Fibroblast of skin of left biceps (primary cell): ENCODE measurements at places on chromosomes 11 and 22.

GRCh38 chr11:20088397-20089225, 71.7 kb downstream of the DBX1 start:
- DNase-seq: no peak

DNA sequence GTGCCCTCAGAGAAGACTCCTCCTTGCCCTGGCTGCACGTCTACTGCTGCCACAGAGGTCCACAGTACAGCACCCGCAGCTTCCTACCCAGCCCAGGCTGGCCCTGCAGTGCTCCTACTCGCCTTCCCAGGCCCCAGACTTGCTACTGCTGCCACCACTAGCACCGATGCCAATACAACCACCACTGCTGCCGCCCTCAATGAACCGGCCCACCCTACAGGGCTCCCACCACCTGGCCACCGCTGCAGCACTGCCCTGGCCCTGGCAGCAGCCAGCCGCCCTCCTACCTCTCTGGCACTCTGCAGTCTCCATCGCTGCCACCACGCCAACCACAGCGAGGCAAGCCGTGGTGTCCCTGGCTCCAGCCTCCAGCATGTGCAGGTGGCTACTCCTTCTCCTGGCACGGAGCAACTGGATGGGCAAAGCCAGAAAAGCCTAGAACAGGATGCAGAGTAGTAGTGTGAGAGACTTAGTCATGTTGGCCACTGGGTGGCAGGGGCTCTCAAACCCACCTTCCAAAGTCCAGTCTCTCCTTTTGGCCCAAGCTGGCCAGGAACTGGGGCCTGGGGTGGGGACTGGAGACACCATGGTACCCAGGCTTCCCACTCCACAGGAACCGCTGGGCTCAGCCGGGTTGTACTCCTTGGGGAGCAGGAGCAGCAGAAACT, 39.4 kb downstream of the C22orf42 start:
- DNase-seq: no peak

DNA sequence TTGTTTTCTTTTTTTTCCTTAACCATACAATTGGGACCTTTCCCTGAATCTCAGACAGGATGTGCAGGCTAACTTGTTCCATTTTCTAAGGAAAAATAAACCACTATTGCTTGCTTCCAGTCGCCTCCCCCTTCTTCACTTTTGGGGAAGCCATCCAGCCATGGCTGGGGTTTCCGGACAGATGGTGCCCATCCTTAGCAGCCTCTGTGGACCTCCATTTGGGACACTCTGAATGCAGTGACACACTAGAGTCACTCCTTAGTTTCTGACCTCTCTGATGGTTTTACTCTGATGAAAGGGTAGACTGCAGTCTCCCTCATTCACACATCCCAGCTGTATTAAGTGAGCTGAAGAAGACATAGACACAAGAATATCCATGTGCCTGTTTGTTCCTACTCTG, 147.3 kb downstream of the COMMD9 start:
- DNase-seq: no peak

DNA sequence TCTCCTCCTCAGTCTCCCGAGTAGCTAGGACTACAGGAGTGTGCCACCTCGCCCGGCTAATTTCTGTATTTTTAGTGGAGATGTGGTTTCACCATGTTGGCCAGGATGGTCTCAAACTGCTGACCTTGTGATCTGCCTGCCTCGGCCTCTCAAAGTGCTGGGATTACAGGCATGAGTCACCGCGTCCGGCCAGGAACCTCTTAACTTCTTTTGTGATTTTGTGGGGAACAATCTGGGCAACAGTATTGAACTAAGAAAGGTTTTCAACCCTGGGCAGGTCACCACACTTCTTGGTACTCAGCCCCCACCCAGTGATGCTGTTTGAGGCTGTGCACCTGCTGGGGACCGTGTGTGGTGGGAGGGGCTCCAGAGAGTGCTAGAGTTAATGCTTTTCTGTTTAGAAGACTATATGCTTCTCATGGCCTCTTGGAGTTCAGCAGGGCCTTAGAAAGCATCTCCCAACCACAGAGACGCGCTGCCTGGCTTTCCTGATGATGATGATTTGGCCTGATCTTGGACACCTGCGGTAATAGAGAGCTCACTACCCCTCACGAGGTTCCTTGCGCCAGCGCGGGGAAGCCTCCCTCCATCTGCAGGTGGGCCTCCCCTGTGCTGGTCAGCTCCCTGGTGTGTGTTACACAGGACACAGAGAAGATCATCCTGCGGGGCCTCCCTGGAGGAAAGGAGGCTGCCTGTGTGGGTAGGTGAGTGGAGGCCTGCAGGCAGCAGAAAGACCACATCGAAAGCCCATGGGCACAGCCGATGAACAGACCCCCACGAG, 1.2 kb downstream of the DENND6B start:
- DNase-seq: no peak

- DNase-seq: no peak
Measured at GRCh38 chr22:17418890-17419324, 49.6 kb downstream of the CECR2 start.

DNA sequence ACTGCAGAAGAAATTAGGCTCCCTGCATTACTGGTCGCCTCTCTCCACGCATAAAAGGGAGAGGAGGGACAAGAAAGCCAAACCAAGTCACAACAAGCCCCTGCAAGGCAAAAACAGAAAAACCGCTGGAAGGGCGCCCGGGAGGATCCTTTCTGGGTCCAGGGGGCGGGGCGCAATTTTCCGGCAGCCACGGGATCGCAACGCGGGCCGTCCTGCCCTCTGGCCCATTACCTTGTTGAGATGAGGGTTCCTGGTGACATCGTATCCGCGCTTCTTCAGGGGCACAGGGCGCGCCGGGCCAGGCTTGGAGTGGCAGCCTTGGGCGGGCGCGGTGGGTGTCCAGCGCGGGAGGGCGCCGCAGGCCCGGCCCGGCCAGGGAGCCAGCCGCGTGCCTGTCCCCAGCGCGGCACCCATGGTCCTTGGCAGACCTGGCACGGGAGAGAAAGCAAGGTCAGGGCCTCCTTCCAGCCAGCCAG, 847 bp downstream of the ME3 start:
- DNase-seq: no peak

GRCh38 chr11:109150581-109150980, 271.4 kb upstream of the C11orf87 start:
- no peak for DNase-seq

DNA sequence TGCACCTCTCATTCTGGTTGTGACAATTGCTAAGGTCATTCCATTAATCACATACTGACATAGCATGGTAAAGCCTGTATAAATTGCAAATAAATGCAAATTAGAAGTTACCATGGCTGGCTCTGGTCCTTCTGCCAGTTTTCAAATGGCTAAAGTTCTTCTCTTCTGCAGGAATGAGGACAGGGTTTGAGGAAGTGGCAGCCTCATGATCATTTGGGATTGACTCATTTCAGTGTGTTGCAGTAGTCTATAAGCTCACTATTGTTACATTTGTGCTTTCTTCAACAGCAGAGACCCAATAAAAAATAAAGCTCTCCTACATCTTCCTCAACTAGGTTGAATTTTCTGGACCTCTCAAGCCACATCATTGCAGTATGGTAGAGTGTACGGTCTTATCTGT, 60.3 kb downstream of the NECTIN1 start:
- no peak for DNase-seq

DNA sequence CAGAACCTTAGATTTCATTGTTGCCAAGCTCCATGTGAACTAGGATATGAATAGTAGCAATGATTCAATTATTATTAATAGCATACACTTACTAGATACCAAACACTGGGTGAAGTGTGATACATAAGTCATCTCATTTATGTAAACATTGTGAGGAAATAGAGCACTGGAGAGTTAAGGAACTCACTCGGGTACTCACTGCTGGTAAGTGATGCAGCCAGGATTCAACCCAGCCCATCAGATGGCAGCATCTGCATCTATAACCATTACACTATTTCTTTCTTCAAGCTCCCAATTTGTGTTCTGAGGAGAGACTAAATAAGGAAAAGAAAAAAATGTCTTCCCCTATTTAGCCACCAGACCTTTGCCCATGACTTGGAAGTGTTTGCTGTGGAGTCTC, 10.2 kb upstream of the ALG8 start:
- no peak for DNase-seq

GRCh38 chr22:36356708-36357624, 30.8 kb downstream of the MYH9 start:
- DNase-seq: no peak
